ENCODE measurements at places on chromosomes 1 and 21.

GRCh38 chr1:231401478-231401877, 20.6 kb downstream of the EGLN1 start:
- DNase-seq, result no peak

GRCh38 chr1:63888984-63889383, 115.2 kb downstream of the ROR1 start:
- DNase-seq, result no peak

- DNase-seq, result no peak
Measured at GRCh38 chr1:118944133-118944532, 44.0 kb downstream of the TBX15 start.

GRCh38 chr21:43727519-43728153, 8.7 kb downstream of the PDXK start:
- DNase-seq, result peak; percentile 48

- DNase-seq, result no peak
Measured at GRCh38 chr1:231188072-231188471, 26.2 kb downstream of the TRIM67 start.

DNA sequence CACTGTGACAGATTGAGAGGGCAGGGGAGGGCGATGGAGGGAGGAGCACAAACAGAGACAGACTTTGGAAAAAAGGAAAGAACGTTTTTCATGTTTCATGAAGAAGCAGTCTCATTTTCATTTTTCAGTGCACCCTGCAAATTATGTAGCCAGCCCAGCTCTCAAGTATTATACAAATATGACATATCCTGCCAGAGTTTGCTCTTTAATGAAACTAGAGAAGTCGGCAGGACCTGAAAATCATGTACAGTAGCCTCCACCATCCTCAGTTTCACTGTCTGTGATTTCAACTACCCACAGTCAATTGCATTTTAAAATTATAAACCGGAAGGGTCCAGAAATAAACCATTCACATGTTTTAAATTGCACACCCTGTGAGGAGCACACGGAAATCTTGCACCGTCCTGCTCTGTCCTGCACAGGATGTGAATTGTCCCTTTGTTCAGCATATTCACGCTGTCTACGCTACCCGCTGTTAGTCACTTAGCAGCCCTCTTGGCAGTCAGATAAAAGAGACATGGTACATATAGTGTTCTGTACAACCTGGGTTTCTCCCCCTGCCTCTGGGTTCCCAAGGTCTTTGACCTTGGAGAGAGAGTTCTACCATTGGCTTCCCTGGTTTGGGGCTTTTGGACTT, 13.6 kb upstream of the ADARB1 start:
- DNase-seq, result no peak

Measured in cardiac muscle cell (in vitro differentiated cells and primary cell).